ENCODE measurements at places on chromosomes 4 and X.
A peak's percentile ranks its signal among the peaks of the same experiment; 100 is the strongest.

DNA sequence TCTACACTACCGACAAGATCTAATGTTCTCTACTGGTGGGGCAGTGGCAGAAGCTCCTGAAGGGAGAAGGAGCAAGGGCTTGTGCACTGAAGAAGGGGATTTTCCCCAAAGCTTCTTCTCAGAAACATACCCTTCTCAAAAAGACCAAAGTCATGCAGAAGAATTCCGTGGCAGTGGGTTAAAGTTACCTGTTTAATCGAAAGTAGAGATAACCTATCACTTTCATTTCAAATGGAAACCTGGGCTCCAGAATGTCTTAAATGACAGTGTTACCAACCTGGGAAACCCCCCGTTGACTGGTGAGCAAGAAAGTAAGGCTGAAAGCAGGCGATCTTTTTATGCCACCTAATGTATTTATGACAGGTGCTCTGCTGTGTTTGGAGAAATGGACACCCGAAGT is 92.5 kb upstream of the TEX13D start:
- no peak for DNase-seq

DNA sequence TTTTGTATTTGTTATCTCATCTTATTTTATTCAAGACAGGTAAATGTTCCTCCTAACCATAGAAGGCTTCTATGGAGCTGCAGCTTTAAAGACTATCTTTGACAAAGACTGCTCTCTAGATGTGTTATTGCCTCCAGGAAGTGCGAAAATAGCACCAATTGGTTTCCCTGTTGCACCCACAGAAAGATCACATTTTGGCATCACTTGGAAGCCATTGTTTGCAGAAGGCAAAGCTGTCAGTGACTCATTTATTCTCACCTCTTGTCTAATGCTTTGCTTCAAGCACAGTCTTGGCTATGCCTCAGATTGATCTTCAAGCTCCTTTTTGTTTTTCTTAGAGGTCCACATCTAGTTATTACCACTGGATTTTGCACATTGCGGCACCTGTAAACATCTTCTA is 150.3 kb downstream of the PCDH7 start:
- DNase-seq: no peak

- no peak for DNase-seq
These were observed 116.9 kb downstream of the STPG2 start for GRCh38 chr4:98026362-98026761.

DNA sequence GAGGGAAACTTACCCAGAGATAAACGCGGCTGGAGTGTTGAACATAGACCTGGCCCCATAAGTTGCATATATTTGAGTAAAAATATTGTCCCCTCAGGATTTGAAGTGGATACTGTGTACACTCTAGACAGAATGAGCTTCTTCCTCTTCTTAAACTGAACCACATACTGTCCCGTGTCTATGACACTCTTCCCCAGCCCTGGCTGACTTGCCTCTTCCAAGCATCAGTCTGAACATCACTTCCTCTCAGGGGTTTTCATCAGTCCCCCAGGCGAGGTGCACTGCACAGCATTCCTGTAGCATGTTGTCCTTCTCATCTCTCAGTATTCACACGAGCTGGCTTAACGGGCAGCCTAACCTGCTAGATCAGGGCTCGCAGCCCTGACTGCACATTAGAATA is 80.5 kb upstream of the TMEM150C start:
- no peak for DNase-seq

DNA sequence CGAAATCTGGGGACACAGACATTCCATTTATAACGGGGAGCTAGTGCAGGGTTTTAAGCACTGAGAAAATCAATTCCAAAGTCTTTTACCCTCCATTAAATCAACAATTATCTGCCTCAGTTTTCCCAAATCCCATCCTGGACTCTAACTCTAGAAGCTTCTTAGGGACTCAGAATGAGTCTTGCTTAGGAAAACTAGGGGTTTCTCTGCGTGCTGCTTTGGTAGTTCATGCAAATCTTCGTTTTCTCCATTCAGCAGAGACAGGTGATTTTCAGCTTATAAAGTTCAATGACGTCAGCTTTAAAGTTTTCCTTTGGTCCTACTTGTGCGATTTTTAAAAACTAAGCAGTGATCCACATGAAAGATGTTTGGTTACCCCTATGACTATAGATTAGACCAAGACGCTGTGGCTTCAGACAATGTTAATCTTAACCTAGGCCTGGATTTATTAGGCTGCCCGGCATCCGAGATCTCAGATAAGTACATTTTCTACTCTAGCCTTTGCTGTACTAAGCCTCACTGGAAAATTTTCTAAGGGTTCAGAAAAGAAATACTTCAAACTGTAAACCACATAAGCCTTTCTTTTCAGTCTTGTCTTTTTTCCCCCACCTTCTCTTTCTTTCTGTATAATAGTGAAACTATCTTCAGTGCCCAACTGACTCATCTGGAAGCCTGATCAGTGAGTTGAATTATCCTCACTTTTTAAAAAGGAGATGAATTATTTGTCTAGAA is 121.4 kb upstream of the GATB start:
- DNase-seq: no peak

- no peak for DNase-seq
These were observed 23.4 kb upstream of the XK start for GRCh38 chrX:37662181-37662580.

DNA sequence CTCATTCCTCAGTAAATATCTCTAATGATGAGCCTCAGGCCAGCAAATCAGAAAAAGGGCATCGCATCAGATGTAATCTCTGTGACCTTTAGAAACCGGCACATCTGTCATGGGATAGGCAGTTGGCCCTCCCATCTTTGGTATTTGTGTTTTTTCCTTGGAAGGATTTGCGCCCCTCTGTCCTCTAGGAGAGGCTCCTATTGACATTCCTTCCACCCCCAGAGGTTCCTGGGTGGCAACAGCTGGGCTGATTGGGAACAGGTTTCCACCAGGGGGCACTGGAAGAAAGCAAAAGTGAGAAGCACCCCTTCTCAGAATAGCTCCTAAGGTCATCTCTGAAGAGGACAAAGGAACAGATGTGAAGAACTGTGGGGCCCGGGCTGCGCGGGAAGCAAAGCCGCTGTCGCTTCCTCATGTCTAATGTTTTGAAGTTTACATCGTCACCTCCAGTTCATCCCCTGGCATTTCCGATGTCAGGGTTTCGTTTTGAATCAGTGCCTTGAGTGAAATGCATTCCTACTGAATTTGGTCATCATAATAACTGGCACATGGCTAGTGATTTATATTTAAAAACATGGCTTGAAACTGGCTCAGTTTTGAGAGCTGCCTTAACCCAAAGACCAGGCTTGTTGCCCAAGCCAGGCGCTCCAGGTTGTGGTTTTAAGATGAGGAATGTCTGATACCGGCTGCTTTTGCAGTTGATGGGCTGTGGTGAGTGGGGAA is 6.2 kb downstream of the TXK start:
- DNase-seq: peak; percentile 72
